Fibroblast of lung (primary cell): ENCODE measurements at places on chromosomes 12 and 14.

GRCh38 chr14:54718046-54718445, 151.1 kb downstream of the SAMD4A start:
- DNase-seq: peak; percentile 70

DNA sequence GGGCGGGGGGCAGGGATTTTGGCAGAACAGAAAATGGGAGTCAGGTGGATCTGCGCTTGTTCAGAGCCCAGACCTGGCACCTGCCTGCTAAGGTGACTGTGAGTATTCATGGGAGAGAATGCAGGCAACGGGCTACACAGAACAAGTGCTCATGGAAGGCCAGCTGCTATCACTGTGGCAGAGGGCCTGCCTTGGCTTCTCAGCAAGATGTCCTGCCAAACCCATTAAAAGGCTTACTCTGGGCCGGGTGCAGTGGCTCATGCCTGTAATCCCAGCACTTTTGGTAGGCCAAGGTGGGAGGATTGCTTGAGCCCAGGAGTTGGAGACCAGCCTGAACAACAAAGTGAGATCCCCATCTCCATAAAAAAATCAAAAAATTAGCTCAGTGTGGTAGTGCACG, 21.0 kb downstream of the DIO3 start:
- no peak for DNase-seq

DNA sequence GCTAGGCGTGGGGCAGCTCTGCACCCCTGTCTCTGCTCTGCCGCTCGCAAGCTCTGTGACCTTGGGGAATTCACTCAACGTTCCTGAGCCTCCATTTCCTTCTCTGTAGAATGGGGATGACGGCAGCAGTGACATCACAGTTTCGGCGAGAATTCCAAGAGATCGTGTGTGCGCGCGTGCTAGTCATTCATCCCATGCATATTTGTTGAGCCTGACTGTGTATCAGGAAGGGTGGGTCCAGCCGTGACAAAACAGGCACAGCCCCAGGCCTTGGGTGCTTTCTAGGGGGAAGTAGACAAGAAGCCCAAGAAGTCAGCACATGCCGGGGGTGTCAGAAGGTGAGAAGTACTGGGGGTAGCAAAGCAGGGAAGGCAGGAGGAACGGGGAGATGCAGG, 145.6 kb upstream of the NCOR2 start:
- peak; percentile 68 for DNase-seq

DNA sequence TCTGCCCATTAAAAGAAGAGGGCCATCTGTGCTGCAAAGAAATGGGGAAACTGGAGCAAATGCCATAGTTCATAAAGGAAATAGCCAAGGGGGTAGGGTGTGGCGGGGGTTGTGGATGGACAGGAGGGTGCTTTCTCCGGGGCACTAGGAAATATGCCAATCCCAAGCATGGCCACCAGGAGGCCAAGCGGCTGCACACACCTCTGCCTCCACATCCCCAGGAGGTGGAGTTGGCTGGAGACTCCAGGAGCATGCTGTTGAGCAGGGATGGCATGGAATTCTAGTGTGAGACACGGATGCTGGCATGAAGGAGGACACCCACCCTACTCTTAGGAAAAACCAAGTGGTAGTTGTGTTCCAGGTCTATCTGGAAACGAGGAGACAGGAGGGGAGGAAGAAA, 25.2 kb downstream of the NID2 start:
- no peak for DNase-seq

- peak; percentile 23 for DNase-seq
Measured at GRCh38 chr12:86254399-86255107, 1.6 kb downstream of the MGAT4C start.

DNA sequence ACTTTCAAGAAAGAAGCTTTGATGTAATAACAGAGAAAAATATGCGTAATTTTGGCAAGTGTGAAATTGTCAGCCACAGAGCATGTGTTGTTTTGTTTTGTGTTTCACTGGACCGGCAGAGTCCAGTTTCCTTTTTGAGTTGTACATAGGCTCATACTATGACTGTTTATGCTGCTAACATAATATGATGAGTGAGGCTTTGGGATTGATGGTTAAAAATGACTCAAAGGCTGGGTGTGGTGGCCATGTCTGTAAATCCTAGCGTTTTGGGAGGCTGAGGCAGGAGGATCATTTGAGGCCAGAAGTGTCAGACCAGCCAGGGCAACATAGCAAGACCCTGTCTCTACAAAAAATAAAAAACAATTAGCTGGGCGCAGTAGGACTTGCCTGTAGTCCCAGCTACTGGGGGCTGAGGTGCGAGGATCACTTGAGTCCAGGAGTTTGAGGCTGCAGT, 487.9 kb downstream of the PCNX1 start:
- peak; percentile 27 for DNase-seq

DNA sequence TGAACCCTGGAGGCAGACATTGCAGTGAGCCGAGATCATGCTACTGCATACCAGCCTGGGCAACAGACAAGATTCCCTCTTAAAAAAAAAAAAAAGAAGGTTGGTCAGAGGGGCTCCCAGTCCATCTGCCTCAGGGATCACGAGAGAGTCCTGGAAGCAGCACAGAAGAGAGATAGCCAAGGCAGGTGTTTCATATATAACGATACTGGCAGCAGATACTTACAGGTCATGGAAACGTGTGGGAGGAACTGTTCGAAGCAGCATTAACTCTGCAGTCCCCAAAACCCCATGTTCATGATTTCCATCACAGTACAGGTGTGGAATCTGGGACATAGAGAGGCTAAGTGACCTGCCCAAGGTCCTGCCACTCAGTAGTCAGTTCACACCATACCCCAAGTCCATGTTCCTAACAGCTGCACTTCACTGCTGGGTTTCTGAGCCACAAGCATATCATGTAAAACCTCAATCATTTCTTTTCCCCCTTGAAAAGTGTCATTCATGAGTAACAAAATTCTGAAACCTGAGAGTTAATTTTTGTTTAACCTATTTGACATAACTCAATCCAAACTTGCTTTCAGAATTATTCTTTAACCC, 16.7 kb downstream of the CDK2AP1 start:
- no peak for DNase-seq

DNA sequence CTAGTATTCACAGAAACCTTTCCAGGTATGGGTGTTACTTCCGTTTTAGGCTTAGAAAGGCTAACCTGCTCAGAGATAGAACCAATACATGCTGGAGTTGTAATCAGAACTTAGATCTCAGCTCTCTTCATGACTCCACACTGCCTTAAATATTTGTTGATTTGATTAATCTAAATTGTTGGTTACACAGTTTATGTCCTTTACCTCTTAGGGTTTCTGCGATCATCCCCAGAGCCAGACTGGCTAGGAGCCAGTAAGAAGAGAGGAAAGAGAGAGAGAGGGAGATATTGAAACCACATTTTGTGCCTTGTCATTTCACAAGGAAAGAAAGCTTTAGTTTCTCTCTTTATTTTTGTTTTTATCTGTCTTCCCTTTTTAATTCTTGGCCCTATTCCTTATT, 16.8 kb upstream of the MGP start:
- peak; percentile 31 for DNase-seq

DNA sequence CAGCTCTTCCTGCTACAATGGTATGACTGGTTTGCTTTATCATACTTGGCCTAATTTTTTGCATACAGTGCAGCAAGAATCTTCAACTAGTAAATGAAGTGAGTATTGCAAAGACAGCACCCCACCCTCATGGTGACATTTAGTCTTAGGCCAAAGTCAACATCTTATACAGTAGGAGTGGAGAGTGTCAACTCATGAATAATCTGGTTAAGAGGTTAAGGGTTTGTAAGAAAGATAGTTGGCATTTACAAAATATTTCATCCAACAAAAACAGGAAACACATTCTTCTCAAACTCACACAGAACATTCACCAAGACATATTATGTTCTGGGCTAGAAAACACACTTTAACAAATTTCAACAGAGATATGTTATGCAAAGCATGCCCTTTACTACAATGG, 2.2 kb upstream of the OAS1 start:
- peak; percentile 5 for DNase-seq

DNA sequence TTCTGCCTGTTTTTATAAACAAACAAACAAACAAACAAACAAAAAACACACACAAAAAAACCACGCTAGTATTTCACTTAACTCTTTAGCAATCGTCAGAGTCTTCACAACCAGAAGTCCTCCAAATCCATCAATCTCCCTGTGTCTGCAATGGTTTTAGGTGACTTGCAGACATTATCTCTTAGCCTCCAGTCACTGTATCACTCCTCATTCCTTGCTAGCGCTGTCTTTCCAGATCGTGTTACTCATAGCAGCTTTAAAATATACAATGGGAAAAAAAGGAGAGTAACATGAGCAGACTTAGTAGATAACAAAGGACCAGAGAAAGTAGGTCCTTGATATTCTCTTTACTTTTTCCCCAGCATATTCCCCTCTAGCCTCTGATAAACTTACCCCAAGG, 15.5 kb upstream of the ETNK1 start:
- DNase-seq: no peak

DNA sequence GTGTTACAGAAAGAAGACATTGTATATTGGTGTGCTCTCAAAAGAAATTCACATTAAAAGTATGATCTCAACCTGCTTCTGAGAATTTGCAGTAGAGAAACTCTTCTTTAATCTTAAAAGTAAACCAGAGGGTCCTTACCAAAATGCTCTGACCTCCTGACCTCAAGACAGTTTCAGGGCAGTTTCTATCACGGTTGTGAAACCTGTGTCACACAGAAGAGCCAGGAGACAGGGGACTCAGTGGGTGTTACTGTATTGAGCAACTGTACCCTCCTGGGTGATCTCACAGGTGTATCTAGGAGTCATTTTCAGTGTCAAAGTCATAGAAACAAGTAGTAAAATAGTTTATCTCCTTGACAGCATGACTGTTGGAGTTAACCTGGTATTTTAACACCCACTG, 178.0 kb downstream of the GRIP1 start:
- no peak for DNase-seq

- peak; percentile 55 for DNase-seq
Measured at GRCh38 chr12:104201238-104202001, 14.2 kb upstream of the TXNRD1 start.

DNA sequence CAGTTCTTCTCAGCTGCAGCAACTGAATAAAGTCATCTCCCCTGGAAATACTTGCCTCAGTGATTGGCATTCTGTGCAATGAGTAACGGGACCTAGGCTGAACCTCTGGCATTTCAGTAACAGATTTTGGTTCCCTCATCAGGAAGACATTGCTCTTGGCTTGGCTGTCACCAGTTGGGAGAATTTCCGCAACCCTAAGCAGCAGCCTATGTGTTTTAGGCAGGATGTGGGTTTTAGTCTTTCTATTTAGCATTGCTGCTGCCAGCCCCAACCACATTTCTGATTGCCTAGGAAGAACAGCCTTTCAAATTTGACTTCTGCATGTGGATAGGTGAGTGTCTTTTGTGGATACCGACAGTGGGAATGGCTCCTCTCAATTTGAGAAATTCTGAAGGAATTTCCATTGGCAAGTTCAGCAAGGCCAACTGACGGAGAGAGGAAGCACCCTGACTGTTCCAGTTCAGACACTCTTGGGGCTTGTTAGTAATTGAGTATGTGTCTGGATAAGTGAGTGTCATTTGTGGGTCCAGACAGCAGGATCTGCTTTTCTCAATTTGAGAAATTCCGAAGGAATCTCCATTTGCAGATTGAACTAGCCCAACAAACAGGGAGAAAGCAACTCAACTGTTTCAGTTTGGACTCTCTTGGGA, 19.0 kb upstream of the CLEC2A start:
- no peak for DNase-seq

GRCh38 chr14:93974833-93975232, 1.5 kb downstream of the ASB2 start:
- DNase-seq: no peak

GRCh38 chr12:88615490-88615889, 35.2 kb upstream of the KITLG start:
- no peak for DNase-seq

DNA sequence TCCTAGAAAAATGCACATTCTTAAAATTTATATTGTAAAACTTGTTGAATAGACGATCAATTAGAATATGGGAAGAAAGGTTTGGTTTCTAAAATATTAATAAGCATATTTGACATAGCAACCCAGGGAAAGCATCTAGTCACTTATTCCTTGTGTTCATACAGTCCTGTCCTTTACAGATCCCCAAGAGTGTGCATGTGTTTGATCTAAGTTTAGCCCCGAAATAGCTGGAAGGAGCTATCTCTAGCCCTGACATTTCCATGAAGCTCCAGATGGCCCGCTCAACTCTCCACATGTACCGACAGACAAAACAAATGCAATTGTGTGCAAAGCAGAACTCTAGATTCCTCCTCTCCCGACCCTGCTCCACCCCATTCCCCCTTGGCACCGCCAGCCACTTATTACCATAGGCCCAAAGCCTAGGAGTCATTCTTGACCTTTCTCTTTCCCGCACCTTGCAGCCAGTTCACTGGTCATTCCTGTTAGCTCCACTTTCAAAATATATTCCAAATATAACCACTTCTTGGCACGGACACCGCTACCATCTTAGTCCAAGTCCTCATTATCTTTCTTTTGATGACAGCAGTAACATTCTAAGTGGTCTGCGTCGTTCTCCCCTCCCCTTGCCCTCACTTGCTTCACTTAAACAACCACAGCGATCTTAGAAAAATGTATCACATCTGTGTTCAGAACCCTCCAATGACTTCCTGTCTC, 45.4 kb upstream of the GZMB start:
- DNase-seq: no peak

GRCh38 chr14:99838639-99839134, 45.5 kb downstream of the EML1 start:
- DNase-seq: peak; percentile 13

GRCh38 chr12:70719672-70720420, 82.6 kb upstream of the PTPRB start:
- DNase-seq: peak; percentile 53
